ENCODE measurements at places on chromosomes 2 and 18.

- DNase-seq = no peak
Observed at GRCh38 chr2:44135296-44135695, 33.4 kb upstream of the PPM1B start.

DNA sequence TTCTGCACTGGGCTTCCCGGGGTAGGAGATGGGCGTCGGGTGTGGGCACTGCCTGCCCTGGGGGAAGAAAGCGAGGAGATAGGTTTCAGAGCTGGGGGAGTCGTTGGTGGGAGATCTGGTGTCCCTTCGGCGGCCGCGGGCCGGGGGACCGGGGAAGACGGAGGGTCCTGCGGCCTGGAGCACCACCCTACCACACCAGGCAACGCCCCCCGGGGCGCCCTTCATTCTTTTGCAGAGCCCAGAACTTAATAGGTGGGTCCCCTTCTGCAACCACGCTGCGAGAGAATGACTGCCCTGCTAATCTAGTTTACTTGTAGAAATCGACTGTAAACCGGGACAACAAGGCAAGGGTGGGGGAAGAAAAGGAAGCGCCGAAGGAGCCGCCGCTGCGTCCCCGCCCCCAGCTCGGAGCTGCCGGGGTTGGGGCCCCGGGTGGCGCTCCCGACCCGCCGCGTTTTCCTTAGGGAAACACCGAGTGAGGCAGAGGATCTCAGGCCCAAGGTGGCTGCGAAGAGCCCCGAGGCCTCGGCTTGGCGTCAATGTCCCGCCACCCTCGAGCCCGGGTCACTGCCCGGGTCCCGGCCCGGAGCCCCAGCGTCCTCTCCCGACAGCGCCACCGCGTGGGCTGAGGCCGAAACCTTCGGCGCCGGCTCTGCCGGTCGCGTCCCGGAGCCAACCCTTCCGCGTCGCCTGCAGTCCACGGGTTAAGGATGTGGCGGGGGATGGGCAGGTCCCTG lies 5.4 kb upstream of the SATB2 start:
- peak; percentile 44 for DNase-seq

DNA sequence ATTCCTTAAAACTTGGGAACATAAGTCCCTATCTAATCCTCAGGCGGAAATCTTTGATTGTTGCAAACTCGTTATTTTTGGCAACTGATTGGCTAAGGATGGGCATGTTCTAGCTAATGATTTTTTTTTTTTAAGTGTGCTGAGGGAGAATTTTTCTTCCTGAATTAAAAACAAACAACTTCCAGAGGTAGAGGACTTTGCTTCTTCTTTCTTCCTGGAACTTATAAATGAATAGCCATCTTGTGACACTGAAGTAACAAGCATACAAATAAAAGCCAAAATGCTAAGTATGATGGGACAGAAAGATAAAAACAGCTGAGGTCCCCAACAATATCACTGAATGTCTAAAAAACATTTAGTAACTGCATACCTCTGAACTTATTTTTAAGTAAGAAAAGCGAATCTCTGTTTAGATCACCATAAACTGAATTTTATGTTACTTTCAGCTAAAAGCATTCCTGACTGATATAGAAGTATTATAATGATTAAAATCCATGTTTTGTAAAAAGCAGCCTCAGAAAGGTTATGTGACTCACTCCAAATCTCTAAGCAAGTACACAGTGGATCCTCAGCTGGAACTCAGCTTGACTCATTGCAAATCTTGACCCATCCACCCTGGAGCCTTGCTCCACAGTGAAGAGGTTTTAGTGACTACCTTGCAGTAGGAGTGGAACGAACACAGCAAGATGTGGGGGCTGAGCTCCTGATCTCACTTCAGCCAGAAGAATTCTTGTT lies 344.4 kb downstream of the CLIP4 start:
- DNase-seq = no peak

- DNase-seq = no peak
Observed at GRCh38 chr2:20972110-20972509, 71.8 kb downstream of the APOB start.

DNA sequence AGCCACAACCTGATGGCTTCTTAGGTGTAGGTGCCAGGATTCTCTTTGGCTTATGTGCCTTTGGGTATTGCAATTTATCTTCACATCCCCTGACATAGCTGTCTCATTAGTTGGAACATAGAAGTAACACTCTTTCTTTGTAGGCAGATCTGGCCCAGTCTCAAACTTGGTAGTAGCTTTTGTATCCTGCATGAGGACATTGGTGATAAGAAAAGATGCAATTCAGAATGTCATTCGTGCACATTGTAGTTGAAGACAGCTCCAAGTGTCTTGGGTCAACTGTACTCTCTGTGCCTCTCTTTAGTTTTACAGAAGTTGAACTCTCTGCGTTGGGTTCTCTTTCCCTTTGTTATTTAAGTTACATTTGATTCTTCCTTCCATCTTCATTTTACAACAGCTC lies 69.6 kb upstream of the BCL11A start:
- no peak for DNase-seq

DNA sequence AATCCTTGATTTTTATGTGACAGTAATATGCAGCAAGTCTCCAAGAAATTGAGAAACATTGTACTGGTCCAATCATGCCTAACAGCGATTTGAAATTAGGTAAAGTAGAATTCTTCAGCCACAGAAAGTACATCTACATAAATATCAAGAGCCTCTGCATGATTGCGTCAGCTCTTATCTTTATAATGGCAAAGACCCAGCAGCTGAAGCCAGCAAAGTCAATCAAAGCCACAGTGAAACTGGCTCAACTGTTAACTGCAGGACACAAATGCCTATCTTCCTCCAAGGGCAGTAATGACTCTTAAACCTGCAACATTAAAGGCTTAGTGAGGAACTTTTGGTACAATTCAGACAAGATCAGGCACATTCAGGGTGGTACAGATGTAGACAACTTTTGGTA lies 102.5 kb downstream of the BARD1 start:
- DNase-seq = no peak

Measured in heart right ventricle (tissue), 16 donors.